ENCODE measurements at places on chromosomes 16 and 17. TPM values are rescaled to one million over a fixed set of nuclear protein-coding genes. Genes with fewer than 3 reads are reported as not detected.

DNA sequence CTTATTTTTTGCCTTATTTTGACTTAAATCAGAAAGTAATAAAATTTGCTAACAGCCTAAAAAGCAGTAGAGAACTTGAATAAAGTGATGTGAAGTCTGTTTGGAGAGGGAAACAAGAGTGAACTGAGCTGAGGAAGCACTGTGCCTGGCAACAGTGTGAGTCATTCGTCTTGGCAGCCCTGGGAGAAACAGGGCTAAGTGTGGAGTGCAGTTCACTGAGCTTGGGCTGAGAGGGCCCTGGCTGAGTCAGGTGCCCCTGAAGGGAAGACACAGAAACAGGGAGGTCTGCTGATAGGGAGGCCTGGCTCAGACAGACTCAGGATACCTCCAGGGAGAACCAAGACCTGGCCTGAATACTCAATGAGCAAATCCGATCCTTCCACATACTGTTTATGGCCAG lies 132.1 kb downstream of the HS3ST4 start:
- no peak for DNase-seq

GRCh38 chr17:6084311-6085161 lies 14.4 kb downstream of the WSCD1 start:
- no peak for DNase-seq

The MYH2 gene
- total RNA-seq, result not detected

The SCGB1C2 gene
- total RNA-seq, result not detected

The YBX2 gene
- total RNA-seq, result 0.44 TPM
